WERI-Rb-1 (cell line): ENCODE measurements at places on chromosomes 3 and 15.

- no peak for DNase-seq
These were observed 64.6 kb upstream of the GALNT15 start for GRCh38 chr3:16109929-16110328.

DNA sequence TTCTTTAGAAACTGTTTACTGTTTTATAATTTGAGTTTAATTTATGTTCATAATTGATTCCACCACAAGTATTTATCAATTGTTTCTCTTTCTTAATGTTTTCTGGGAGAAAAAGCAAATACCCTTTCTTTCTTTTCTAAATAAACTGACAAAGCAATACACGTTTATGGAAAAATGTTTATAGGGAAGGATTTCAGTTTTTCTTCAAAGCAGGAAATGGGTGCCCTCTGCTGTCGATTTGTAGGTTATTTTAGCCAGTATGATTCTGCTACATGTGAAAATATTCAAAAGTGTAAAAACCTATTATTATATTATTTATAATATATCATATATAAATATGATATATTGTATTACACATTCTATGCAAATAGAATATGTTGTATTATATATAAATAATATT is 921.0 kb upstream of the ROBO1 start:
- no peak for DNase-seq

- DNase-seq = no peak
These were observed 79.8 kb downstream of the SEMA5B start for GRCh38 chr3:122947738-122948137.

DNA sequence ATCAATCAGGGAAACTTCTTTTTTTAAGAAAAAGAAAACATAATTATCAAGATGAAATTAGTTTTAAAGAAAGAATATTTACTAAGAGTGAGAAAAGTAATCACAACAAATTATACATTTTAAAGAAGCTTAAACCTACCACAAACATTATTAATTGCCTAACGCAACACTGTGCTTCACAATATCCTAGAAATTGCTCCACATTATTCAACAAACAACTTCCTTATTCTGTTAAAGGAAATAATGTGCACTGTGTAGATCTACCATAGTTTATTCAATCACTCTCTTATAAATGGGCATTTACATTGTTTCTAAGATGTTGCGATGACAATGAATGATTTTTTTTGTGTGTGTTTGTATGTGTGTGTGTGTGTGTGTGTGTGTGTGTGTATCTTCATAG is 525.9 kb upstream of the KCNMB2 start:
- DNase-seq = no peak

DNA sequence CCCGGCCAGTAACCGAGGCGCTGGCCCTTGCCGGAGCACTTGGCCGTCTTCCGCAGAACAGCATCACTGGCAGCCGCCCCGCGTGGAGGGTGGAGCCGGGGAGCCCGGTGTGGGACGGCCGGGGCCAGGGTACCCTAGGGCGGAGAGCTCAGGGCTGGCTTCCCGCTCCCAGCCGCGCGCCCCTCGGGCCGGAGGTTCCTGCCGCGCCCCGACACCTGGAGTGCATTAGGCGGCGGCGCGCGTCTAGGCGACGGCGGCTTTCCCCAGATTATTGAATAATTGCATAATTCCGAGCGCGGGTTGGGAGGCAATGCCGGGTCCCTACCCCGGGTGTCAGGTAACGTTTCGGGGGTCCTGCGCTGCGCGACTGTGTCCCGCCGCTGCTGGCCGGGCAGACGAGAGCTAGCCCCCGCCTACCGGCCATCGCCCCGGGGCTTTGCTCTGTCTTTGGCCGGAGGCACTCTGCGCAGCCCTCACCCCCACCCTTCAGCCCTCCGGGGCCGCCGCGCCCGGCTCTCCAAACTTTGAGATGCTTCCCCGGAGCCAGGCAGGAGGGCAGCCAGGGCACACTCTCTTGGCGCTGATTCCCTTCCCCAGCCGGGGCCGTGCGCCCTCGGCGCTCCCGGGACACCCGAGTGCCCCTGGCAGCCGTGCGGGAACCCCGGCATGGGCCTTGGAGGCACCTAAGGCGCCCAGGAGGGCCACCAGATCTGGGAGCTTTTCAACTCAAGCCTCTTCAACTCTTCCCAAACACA is 749 bp downstream of the ITGA11 start:
- no peak for DNase-seq
